ENCODE measurements at places on chromosomes 12 and 14. TPM values are rescaled to one million over a fixed set of nuclear protein-coding genes. Genes with fewer than 3 reads are reported as not detected.

The NID2 gene
- total RNA-seq = 6.9 TPM

The STYK1 gene
- 4.7 TPM for total RNA-seq

The GDF3 gene
- not detected for total RNA-seq

The KLRD1 gene
- 0.63 TPM for total RNA-seq

The PTPRQ gene
- total RNA-seq = 1.6 TPM

The PPP1R36 gene
- not detected for total RNA-seq
